ENCODE measurements at places on chromosomes 2 and 18.
A peak's percentile ranks its signal among the peaks of the same experiment; 100 is the strongest.

DNA sequence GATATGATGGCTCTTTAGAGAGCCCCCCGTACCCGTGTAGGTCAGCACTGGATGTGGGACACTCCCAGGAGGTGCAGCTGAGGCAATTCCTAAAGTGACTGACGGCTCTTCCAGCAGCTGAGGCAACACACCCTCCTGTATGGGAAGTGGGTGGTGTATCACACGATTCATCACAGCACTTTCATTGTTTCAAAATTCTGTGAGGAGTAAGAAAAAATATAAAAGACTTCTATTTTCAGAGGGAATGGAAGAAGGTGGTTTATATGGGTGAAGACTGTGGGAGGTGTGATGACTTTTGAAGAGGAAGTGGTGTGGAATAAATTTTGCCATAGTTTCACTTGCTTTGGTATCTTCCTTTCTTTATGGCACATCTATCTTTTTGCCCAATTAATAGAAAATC lies 22.3 kb downstream of the QPCT start:
- no peak for DNase-seq

DNA sequence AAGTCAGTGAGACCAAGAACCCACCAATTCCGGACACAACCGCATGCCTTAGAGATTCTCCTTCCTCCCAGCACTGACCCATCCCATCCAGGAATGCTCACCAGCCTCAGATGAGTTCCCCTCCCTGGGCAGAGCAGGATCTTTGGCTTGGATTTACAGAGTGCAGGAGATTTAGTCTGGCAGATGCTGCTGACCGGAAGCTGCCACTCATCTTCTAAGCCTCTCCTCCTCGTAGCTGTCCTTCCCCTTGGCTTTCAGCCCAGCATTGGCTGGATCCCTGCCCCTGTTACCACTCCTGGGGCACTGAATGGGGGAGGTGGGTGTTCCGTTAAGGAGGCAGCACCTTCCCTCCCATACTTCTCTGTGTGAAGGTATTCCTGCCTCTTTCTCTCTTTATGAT lies 53.2 kb downstream of the VWA3B start:
- DNase-seq, result no peak

- DNase-seq, result no peak
These were observed 277.9 kb downstream of the MBD2 start for GRCh38 chr18:53946594-53946993.

DNA sequence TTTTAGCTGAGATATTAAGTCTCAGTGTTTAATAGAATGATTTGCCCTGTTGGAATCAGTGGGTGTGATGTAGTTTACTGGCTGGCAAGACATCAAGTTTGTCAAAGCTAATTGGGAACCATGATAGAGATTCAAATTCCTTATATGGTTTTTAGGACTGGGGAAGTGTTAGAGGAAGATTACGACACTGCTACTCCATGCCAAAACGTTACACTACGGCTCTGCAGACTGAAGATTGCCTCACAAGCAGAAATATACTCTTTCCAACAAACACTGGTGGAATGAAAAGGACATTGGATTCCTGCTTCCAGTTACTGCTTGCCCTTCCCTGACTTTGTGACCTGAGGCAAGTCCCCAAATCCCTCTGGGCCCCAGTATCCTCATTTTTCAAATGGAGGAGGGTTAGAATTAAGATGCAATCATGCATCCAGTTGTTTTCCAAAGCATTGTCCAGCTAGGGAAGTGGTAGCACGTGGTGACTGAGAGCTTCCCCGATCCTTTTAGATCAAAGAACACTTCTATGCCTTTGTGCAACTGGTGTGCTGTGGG lies 147.6 kb downstream of the CDC42EP3 start:
- DNase-seq, result no peak

GRCh38 chr18:36141576-36141975 lies 11.9 kb downstream of the ELP2 start:
- DNase-seq, result no peak

DNA sequence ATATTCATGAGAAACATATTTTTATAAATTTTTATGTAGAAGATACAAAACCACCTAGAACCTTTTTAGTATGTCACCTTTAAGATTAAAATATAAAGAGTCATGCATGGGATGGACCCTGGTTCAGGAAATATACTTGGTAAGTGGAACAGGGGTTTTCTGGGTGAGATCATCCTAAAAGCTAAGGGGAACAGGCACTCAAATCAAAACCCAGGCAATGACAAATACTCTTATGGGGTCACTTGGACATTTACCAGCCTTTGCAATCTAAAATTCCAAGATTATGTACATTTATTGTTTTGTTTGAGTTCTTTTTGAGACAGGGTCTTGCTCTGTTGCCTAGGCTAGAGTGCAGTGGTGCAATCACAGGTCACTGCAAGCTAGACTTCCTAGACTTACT lies 65.8 kb downstream of the SGPP2 start:
- no peak for DNase-seq

- no peak for DNase-seq
These were observed 177.1 kb downstream of the ETAA1 start for GRCh38 chr2:67574230-67574629.

DNA sequence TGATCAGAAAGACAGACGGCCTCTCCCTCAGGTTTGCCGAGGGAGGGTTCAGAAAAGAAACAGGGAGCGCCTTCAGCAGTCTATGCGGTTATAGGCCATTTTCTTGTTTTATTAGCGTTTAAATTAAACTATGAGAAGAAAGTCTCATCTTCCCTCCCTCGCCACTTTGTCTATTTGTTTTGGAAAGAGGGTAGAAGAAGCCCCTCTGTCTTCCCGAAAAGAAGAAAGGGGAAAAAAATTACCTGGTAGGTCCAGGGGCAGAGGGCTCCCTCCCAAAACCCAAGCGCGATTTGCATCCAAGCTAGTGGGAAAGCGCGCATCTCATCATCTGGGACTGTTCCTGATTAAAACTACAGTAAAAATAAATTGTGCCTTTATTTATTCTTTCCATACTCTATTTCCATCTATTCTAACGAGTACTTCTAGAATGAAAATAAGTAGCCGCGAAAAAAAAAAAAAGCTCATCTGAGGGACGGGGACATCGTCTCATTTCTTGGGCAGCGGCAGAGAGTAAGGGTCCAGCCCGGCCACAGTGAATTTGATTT lies 2.4 kb downstream of the PAX8 start:
- no peak for DNase-seq

GRCh38 chr2:186459009-186459408 lies 27.1 kb upstream of the ZC3H15 start:
- peak; percentile 49 for DNase-seq

DNA sequence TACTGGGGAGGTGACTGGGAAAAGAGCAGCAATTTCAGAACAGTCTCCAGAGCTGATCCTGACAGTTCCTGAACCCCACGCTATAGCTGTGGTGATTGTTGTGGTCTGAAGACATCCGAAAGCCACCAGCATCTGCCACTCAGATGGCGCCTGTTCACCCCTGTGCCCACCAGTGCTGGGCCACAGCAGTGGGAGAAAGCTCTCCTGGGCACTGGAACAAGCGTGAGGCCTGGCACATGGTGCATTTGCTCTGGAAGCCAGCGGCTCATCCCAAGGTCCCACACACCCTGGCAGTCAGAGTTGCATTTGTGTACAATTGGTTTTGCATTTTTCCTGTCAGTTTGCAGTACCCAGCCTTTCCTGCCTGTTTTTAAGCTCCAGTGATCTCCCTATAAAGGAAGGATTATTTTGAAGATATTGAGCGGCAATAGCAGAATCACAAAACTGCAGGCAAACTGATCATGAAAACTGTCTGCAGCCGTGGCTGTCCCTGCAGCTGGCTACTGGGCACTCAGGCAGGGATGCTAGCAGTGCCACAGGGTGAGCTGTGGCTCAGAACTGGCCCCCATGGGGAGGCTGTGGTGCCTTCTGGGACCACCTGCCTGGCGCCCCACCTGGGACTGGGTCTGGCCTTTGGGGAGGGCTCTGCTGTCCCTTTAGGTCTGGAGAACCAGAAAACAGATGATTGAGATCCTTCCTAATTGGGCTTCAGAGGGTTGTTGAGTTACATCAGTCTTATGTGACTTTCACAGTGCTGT lies 30.1 kb downstream of the IMPA2 start:
- no peak for DNase-seq

GRCh38 chr2:12533337-12534005 lies 183.3 kb upstream of the TRIB2 start:
- DNase-seq, result no peak

DNA sequence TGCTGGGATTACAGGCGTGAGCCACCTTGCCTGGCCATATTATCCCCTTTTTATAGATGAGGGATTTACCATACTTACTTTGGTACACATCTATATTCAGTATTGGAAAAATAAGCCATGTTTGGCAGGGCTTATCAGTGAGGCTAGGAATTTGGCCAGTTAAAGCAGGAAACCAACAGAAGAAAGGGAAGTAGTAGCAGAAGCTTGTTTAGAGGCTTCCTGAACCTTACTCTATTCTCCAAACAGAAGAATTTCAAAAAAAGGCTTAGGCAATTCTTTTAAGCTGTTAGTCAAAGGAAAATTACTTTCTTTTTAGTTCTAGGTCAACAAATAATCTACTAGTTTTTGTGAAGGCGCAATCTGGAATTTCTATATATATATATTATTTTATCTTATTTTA lies 3.2 kb upstream of the GLS start:
- DNase-seq, result no peak

DNA sequence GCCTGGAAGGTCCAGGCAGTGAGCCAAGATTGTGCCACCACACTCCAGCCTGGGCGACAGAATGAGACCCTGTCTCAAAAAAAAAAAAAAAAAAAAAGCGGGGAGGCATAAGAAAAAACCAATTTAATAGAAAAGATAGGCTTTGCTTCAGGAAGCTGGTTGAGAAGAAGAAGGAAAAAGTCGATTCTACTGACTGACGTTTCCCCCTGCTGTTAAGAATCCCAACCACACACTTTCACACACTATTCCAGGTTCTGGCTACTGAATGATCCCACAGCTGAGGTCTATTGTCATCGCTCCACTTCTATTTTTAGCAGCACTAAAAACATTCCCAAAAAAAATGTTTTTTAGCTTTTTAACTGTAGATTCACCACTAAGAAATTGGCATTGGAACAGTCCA lies 6.7 kb upstream of the CHCHD5 start:
- peak; percentile 22 for DNase-seq

DNA sequence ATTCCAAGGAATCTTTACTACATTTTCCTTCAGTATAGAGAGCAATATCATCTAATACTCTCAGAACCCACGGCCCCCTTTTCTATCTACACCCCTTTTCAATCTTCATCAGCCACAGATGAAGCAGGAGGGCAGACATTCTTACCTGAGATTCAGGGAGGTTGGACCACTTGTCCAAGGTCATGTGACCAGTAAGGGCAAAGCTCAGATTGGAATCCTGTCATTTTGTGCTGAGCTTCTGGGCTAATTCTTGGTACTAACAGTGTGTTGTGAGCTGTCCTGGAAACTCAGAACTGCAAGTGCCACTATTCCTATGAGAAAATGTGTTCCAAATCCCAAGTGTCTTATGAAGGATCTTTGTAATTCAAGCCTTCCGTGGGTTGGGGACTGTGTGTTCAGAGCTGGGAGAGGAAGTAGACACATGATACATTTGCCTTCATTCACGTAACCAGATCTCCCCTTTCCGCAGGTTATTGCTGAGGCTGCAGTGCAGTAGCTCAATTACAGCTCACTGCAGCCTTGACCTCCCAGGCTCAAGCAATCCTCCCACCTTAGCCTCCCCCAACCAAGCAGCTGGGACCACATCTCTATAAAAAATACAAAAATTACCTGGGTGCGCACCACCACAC lies 3.3 kb downstream of the CHRNA1 start:
- no peak for DNase-seq

DNA sequence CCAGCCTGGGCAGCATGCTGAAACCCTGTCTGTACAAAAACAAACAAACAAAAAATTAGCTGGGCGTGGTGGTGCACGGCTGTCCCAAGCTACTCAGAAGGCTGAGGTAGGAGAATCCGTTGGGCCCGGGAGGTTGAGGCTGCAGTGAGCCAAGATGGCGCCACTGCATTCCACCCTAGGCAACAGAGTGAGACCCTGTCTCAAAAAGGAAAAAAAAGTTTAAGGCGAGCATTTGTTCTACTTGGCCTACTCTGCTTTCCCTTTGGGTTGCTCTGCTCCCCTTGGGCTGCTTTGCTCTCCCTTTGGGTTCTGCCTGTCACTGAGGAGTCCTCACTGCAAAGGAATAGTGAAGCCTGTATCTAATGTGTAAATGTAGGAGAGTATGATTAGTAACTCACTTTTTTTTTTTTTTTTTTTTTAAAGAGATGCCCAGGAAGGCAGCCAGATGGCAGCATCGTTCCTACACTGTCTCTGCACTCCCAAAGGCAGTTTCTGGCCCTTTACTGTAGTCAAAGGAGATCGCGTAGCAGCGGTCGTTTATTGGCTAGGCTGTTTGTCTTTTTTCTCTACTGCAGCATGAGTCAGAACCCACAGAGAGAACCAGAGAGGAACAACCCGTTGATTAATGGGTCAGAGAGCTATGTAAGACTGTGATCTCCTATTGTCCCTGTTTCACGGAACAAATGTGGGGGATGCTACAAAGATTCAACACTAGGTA lies 118.3 kb upstream of the CWC22 start:
- peak; percentile 88 for DNase-seq

GRCh38 chr2:95025406-95026319 lies at the start of gene MAL:
Gene MAL (plus strand): TSS chr2:95025708. CDS start chr2:95025793, 85 bp downstream.
- DNase-seq, result no peak

GRCh38 chr2:112751451-112752197 lies 12.8 kb downstream of the CKAP2L start:
- no peak for DNase-seq

DNA sequence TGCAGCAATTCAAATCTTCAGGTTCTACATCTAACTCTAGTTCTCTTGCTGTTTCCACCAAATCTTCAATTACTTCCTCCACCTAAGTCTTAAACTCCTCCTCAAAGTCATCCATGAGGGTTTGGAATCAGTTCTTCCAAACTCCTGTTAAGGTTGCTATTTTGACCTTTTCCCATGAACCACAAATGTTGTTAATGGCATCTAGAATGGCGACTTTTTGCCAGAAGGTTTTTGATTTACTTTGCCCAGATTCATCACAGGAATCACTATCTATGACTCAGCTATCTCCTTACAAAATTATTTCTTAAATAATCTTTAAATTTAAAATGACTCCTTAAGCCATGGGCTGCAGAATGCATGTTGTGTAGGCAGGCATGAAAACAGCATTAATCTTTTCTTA lies 368.9 kb upstream of the TNP1 start:
- DNase-seq, result no peak

DNA sequence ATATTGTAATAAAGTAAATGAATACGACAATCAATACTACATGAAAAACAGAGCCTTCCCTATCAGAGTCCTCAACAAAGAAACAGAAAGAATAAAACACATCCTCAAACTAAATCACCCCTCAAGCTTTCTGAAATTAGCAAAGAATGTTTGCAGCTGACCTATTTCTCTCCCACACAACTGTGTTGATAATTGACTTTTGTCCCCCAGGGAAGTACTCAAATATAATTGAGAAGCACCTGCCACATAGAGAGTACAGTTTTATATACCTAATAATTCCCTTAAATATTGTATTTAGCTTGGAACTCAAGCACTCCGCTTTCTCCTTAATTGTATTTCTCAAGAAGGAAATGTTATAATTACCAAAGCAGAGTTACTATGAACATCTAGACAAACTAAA lies 12.6 kb downstream of the CACNB4 start:
- DNase-seq, result no peak
